ENCODE measurements at places on chromosomes 13 and 19. TPM values are rescaled to one million over a fixed set of nuclear protein-coding genes. Genes with fewer than 3 reads are reported as not detected.

GRCh38 chr19:18769989-18770528 lies 21.0 kb downstream of the COMP start:
- H3K4me3 ChIP-seq, result no peak overlapping the region
- H3K36me3 ChIP-seq, result no peaks in the 10 kb centered on the region
- no peak for DNase-seq
- no peaks in the 10 kb centered on the region for H3K27me3 ChIP-seq

RGCC gene
- 162 TPM for total RNA-seq

KCNK6 gene
- total RNA-seq, result 4.4 TPM

SYNGR4 gene
- total RNA-seq, result not detected

GRCh38 chr19:46620716-46621115 lies 4.2 kb downstream of the PTGIR start:
- no peak overlapping the region for H3K4me3 ChIP-seq
- H3K36me3 ChIP-seq, result no peaks in the 10 kb centered on the region
- H3K27ac ChIP-seq, result no peak overlapping the region
- no peaks in the 10 kb centered on the region for H3K27me3 ChIP-seq
- peaks cover 16% of the 10 kb centered on the region for H3K4me1 ChIP-seq
- DNase-seq, result no peak

- no peaks in the 10 kb centered on the region for H3K27me3 ChIP-seq
- no peaks in the 10 kb centered on the region for H3K36me3 ChIP-seq
- H3K4me3 ChIP-seq, result no peak overlapping the region
- no peaks in the 10 kb centered on the region for H3K4me1 ChIP-seq
- peak overlapping the region; percentile 70 for H3K27ac ChIP-seq
Measured at GRCh38 chr19:726993-727956, 18.5 kb downstream of the PALM start.
